CD4-positive, alpha-beta T cell treated with Interleukin-1 beta for 1 hour (primary cell): ENCODE measurements at places on chromosomes 12 and 14.

GRCh38 chr14:69955855-69956845 lies 76.9 kb downstream of the SMOC1 start:
- DNase-seq: no peak

DNA sequence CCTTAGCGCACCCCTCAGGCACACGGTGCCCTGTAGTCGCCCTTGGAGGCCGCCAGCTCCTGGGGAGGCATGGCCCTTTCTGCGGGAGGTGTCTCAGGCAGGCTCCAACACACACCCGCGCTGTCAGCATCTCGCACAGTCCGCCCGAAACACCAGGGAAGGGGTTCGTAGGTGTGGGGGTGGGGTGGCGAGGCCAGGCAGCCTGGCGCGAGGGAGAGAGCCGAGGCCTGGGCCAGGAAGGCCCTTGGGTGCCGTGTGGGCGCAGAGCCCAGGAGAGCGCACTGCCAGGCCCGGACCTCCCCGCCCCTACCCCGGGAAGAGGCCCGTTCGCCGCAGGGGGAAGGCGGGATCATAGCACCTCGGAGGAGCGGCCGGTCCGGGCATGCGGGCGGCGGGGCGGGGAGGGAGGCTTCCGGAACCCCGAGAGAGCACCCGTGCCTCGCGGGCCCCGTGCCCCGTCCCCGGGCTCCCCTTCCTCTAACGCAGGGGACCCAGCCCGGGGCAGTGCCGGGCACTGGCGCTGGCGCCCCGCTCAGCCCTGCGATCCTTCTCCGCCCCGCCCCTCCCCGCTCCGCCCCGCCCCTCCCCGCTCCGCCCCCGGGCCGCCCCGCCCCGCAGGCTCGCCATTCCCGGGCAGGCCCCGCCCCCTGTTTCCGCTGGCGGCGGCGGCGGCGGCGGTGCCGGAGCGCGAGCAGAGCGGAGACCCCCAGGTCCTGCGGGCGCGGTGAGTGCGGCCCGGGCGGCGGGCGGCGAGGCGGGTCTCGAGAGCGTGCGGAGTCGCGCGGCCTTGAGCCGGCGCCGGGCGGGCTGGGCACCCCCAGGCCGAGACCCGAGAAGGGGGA lies at the start of gene TSPAN9:
TSS of gene TSPAN9 (plus strand) at position 650 of the 842 bp plus-strand sequence. CDS start 123,815 bp downstream, outside the sequence.
- peak; percentile 56 for DNase-seq

DNA sequence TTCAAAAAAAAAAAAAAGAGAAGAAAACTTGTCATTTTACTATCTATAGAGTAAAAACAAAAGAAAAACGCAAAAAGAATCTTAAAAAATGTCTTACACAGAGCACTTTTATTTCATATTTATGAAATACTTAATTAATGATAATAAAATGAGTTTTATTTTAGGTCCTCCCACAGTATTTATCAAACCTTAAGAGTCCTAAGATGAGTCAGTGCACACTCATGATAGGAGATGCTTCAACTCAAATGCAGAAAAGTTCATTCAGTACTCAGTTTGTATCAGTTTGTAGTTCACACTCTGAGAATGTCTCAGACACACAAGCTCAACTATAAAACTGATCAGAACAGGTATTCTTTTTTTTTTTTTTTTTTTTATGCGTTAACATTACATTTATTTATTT lies 41.7 kb downstream of the TRIM9 start:
- no peak for DNase-seq

DNA sequence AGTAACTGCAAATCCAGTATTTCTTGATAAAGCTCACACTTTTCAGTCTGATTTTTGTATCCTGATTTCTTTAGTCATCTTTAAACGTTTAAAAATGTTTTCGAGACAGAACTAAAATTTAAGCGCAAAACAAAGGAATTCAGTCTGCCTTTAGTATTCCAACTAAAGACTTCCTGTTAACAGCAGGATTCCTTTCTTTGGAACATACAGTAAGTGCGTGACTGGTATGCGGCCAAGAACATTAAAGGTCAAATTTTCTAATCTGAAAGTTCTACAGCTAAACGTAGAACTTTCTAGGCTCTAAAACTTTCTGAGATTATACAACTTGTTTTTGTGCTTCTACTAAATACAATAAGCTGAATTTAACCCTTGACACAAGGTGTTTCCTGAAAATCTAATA lies 9.9 kb downstream of the SAV1 start:
- no peak for DNase-seq

- no peak for DNase-seq
Observed at GRCh38 chr14:51188566-51189185, 51.4 kb upstream of the TMX1 start.

DNA sequence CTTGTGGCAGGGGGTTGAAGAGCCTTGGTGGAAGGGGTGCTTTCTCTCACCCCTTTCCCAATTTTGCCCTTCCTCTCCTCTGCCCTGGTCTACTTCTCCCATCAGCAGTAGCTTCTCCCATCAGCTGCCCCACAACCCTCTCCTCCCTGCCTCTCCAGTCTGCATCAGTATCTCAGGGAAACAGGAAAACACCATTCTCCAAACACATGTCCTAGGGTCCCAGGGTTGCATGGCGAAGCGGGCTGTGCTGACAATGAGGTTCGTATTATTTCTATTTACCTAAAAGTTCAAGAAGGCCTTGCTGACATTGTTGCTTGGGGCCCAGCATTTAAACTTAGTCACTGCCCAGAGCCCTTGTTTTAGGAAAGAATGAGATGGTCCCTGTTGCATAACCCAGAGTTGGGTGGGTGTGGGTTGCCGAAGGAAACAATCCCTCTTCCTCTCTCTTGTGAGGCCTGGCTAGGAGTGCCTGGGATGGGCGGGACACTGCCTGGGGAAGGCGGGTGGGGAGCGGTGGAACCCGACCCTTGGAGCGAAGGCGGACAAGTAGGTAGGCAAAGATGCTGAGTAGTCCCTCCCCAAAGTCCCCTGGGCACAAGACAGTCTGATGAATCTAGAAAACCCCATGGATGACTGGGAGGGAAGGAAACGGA lies 1.3 kb upstream of the IGFBP6 start:
- DNase-seq: no peak

GRCh38 chr12:95993907-95994306 lies 2.2 kb downstream of the HAL start:
- no peak for DNase-seq

DNA sequence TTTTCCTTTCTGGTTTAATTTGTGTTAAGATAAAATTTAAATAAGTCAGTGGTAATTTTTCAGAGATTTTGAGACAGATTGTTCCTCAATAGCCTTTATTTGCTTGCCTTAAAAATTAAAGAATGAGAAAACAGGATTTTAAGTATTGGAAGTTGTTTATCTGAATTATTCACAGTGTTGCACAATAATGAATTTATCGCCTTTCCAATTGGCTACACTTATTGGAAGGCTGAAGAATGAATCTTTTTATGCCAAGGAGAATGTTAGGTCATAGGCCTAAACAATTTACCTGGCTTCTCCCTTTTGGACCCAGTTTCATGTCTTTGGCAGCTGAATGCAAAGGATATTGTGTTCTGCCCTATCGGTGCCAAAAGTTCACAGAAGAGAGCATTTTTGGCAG lies 250.2 kb downstream of the NPAS3 start:
- DNase-seq: no peak

DNA sequence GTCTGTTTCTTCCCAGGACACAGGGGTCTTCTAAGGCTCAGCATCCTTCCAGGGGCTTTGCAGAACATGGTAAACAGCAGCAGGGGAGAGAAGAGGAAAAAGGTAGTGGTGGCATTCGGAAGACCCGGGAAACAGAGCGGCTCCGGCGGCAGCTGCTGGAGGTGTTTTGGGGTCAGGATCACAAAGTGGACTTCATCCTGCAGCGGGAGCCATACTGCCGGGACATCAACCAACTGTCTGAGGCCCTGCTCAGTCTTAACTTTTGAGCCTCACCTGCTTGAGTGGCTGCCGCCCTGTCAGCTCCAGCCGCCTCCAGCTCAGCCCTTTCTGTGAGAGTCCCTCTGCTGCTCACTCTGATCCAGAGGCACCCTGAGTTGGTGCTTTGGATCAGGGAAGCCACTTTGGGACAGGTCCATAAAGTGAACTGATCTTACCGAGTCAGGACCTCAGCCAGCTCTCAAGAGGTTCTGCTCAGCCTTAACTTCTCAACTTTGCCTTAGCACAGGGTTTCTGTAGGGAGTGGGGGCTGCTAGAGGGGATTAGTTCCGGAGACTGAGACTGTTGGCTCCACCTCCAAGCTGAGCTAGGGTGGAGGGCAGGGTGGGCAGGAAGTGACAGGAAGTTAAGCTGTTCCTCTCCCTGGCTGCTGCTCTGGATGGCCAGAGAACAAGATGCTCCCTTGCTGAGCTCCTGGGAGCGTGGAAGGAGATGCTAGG lies 5.4 kb downstream of the SDR39U1 start:
- no peak for DNase-seq

- DNase-seq: no peak
Observed at GRCh38 chr12:103830730-103831320, 10.2 kb downstream of the NT5DC3 start.

GRCh38 chr12:90343966-90344365 lies 611.0 kb downstream of the CCER1 start:
- DNase-seq: no peak

DNA sequence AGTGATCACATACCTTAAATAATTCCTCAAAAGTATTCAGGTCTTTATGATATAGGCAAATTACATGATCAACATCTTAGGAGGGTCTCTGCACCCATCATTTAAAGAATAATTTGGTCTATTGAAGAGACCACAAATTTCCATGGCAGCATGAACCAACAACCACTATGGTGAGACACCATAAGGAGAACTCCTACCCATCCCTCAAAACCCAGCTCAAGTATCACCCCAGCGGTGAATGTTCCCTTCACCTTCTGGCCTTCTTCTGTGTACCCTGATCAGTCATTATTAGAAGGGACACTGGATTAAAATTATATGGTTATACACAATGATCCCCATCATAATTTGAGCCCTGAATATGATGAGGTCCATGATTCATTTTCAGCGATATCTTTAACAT lies 81.5 kb downstream of the DICER1 start:
- DNase-seq: no peak

DNA sequence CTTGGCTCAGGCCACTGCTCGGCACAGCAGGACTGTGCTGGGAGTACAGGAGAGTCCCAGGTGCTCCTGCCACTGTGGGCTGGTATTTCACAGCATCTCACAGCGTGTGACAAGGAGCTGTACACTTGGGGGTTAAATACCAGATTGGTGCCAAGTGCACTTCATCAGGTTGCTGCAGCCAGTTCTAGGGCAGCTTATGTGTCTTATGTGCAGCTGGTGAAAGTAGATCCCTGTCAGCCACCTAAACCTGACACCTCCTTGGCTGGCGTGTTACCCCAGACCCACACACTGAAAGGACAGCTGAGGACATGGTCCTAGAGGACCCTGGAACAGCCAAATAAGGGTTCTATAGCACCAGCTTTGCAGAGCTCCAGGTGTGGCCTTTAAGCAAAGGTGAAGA lies 18.9 kb downstream of the PLEKHH1 start:
- no peak for DNase-seq

- no peak for DNase-seq
Observed at GRCh38 chr14:72755766-72756165, 138.1 kb downstream of the DPF3 start.

GRCh38 chr12:50187084-50187900 lies 20.1 kb upstream of the CERS5 start:
- DNase-seq: no peak
